ENCODE measurements at places on chromosomes 11 and 22. TPM values are rescaled to one million over a fixed set of nuclear protein-coding genes. Genes with fewer than 3 reads are reported as not detected.

RAB36 gene
- not detected for total RNA-seq

ANO1 gene
- total RNA-seq, result not detected

TSPAN32 gene
- total RNA-seq, result 21.6 TPM

MAML2 gene
- total RNA-seq, result 48.2 TPM

ZFTA gene
- total RNA-seq, result 2.6 TPM

GAL gene
- total RNA-seq, result not detected

SPDYC gene
- not detected for total RNA-seq

HBB gene
- 76.0 TPM for total RNA-seq

ZNF280B gene
- 1.2 TPM for total RNA-seq

CNGA4 gene
- 0.21 TPM for total RNA-seq

CCDC81 gene
- 0.21 TPM for total RNA-seq

RCOR2 gene
- not detected for total RNA-seq

PRG3 gene
- not detected for total RNA-seq

MOV10L1 gene
- not detected for total RNA-seq

OR51B5 gene
- 0.31 TPM for total RNA-seq

LRRC10B gene
- total RNA-seq, result not detected

FOLR2 gene
- total RNA-seq, result 3.3 TPM

CATSPERZ gene
- not detected for total RNA-seq

CCDC188 gene
- total RNA-seq, result not detected

DGAT2 gene
- total RNA-seq, result 5.5 TPM

LYVE1 gene
- total RNA-seq, result under 0.01 TPM

KREMEN1 gene
- 0.42 TPM for total RNA-seq

TMEM191B gene
- total RNA-seq, result 0.10 TPM

MRGPRE gene
- not detected for total RNA-seq

PATE4 gene
- not detected for total RNA-seq

KRTAP5-8 gene
- total RNA-seq, result not detected

MRGPRX3 gene
- not detected for total RNA-seq

HOATZ gene
- total RNA-seq, result not detected

LRP5 gene
- total RNA-seq, result 0.42 TPM

MIAT gene
- total RNA-seq, result 15.8 TPM

RASSF10 gene
- not detected for total RNA-seq

RASL10A gene
- total RNA-seq, result 0.21 TPM

PNPLA5 gene
- total RNA-seq, result not detected

EFCAB6 gene
- 0.52 TPM for total RNA-seq

GUCY1A2 gene
- total RNA-seq, result under 0.01 TPM

SAA1 gene
- total RNA-seq, result not detected

CHEK1 gene
- total RNA-seq, result 7.3 TPM

SGSM1 gene
- total RNA-seq, result 0.73 TPM

PPME1 gene
- total RNA-seq, result 6.2 TPM

GGT1 gene
- total RNA-seq, result 8.8 TPM

ACP2 gene
- total RNA-seq, result 9.2 TPM

IGLL1 gene
- total RNA-seq, result 0.31 TPM
